ENCODE measurements at places on chromosomes 3 and 15.

GRCh38 chr15:80569656-80570055 lies 125.5 kb upstream of the ABHD17C start:
- DNase-seq, result no peak

DNA sequence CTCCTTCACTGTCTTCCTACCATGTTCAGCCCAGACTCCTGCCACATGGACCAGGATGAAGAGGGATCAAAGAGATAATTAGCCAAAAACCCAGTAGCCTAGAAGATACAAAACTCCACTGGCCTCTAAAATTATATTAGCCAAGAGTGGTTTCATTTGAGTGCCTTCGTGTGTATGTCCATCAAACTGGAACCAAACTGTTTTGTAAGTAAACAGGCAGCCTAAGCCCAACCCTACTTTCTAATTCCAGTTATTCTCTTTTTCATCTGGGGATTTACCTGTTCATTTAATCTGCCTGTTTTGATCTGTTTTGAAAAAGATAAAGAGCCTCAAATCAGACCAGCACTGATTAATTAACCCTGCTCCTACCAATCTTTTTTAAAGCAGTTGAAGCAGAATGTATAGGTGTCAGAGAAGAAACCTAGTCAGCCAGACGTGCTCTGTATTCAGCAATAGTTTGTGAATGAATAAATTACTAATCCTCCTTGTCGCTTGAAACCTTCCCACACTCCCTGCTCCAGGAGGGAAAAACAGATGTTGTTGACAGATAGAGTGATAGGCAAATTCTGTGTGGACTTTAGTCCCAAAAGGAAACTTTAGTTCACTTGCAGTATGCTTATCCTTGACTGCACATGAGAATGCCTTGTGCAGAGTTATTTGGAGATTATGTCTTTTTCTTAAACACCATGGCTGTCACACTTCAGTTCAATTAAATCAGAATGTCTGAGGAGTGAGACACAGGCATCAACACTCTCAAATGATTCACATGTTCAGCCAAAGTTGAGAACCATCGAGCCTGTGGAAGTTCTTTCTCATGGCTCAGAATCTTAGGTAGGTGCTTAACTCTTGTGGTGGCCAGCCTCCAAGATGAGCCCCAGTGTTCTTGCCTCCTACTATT lies 55.5 kb upstream of the ZBED2 start:
- no peak for DNase-seq

GRCh38 chr3:48546203-48546829 lies 10.3 kb downstream of the PFKFB4 start:
- DNase-seq, result no peak

GRCh38 chr3:139509631-139510030 lies 29.9 kb downstream of the RBP1 start:
- DNase-seq, result no peak

- DNase-seq, result no peak
Observed at GRCh38 chr15:69636169-69636915, 183.7 kb downstream of the RPLP1 start.

DNA sequence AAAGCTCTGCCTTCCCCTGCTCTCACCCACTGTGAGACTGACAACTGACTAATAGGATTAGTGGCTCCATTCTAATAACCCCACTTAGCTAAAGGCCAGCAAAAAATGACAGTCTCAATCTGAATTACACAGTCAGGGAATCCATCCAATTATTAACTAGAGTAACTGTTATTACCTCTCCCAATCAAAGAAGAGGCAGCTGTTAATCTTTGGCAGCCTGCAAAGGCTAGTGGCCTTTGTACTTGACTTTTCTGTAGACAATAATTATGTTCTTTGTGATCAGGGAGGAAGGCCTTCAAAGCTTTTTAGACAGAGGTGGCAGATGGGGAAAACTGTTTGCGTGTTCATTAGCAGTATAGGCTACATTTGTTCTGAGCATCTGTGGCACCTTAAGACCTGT lies 177.7 kb downstream of the ISL2 start:
- no peak for DNase-seq

GRCh38 chr3:183082355-183082915 lies 16.9 kb downstream of the MCCC1 start:
- no peak for DNase-seq

GRCh38 chr3:118791246-118791645 lies 243.4 kb downstream of the IGSF11 start:
- no peak for DNase-seq

DNA sequence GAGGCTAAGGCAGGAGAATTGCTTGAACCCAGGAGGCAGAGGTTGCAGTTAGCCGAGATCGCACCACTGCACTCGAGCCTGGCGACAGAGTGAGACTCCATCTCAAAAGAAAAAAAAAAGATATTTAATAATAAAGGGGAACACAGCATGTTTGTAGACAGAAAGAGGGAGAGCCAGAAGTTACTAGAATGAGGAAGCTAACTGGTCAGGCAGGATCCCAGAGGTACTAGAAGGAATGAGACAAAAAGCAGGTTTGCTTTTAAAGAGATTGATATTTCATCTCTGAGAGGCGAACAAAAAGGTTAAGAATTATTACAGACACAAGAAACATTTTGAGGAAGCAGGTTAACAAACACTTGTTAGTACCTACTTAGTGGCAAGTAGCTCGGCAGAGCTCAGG lies 9.2 kb downstream of the CD200R1 start:
- no peak for DNase-seq

GRCh38 chr3:186097663-186098451 lies 11.0 kb downstream of the ETV5 start:
- peak; percentile 98 for DNase-seq

GRCh38 chr3:133930341-133930933 lies 34.8 kb upstream of the RAB6B start:
- DNase-seq, result peak; percentile 40

GRCh38 chr3:119497820-119498185 lies 544 bp upstream of the TIMMDC1 start:
- peak; percentile 24 for DNase-seq

GRCh38 chr3:41682996-41683395 lies 278.9 kb downstream of the ULK4 start:
- no peak for DNase-seq

- DNase-seq, result no peak
Observed at GRCh38 chr3:12148183-12148940, 10.3 kb downstream of the TIMP4 start.

GRCh38 chr15:92162657-92163056 lies 231.0 kb upstream of the ST8SIA2 start:
- no peak for DNase-seq

GRCh38 chr15:32679298-32679690 lies 37.8 kb downstream of the SCG5 start:
- DNase-seq, result no peak

GRCh38 chr15:66569461-66570137 lies 3.8 kb upstream of the LCTL start:
- no peak for DNase-seq

DNA sequence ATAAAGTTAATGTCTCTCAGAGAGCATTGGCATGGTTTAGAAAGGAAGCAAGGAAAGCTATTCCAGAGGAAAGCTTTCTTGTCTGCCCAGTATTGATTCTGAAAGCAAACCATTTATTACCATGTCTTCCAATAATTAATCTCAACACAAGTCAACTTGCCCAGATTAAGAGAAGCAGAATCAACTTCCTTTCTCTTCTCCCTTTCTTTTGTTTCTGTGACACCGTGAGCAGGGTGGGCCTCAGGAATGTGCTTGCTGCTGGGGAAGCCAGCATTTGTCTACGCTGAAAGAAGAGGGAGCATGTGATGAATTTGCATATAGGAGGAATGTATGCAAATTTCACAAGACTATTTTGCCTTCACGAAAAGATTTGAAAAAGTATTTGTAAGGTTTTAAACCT lies 368.6 kb upstream of the ROPN1 start:
- no peak for DNase-seq

GRCh38 chr3:46110701-46111493 lies 83.6 kb upstream of the XCR1 start:
- peak; percentile 47 for DNase-seq
